ENCODE measurements at places on chromosomes 11 and 22.

- DNase-seq: no peak
Observed at GRCh38 chr11:64157631-64158394, 8.1 kb downstream of the MACROD1 start.

DNA sequence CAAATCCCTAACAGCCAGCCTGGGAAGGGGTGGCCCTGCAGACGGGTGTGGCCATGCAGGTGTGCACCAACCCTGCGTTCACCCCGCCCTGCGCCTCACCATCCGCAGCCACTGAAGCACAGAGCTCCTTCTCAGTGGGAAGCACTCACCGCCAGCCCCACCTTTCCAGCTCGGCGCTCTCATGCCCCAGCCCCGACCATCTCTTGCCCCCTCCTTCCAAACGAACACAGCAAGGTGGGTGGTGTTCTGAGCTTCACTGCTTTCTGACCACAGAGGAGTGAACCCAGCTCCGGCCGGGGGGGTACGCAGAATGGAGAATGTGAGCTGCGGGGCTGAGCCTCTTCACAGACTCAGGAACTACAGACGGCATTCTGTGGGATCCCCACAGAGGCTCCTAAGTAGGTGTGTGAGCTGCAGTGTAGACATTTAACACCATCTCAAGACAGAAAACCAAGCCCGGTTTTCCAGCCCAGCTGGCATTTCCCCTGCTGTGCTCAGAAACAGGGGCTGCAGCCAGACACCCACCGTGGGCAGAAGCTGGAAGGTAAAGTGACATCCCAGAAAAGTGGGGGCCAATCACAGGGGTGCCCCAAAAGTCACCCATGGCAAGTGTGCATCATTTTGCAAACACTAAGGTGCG is 88.4 kb upstream of the RTL6 start:
- DNase-seq: no peak

- DNase-seq: no peak
Observed at GRCh38 chr22:29520851-29521250, 32.7 kb downstream of the THOC5 start.

GRCh38 chr11:124954590-124954955 is 571 bp downstream of the CCDC15 start:
- no peak for DNase-seq

GRCh38 chr11:83355391-83355790 is 69.2 kb upstream of the CCDC90B start:
- DNase-seq: no peak

DNA sequence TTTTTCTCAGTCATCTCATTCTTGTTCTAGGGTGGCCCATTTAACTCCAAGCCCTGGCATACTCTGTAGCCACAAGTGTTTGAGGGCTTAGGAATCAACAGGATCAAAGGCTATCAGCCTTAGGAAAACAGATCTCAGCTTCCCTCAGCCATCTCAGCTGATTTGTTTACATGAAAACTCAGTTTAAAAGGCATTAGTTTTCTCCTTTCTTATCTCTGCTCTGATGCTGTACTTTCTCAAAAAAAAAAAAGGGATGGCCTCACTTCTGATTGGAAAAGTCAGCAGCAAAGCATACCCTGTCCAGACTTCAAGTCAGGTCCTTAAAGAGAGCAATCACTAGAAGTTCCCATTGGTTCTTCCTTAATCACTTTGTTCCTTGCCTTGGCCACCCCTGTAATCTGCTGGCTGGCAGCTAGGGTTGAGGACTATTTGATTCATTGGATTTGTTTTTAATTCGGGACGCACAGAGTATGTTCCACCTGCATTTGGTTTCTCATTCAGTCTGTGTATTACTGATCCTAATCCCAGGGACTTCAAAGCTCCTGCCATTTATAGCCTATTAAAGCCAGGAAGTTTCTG is 102.8 kb downstream of the EXT2 start:
- DNase-seq: no peak

GRCh38 chr22:32576553-32577253 is 102.1 kb downstream of the FBXO7 start:
- DNase-seq: no peak

- no peak for DNase-seq
Observed at GRCh38 chr11:110435780-110436717, 6.3 kb downstream of the FDX1 start.

DNA sequence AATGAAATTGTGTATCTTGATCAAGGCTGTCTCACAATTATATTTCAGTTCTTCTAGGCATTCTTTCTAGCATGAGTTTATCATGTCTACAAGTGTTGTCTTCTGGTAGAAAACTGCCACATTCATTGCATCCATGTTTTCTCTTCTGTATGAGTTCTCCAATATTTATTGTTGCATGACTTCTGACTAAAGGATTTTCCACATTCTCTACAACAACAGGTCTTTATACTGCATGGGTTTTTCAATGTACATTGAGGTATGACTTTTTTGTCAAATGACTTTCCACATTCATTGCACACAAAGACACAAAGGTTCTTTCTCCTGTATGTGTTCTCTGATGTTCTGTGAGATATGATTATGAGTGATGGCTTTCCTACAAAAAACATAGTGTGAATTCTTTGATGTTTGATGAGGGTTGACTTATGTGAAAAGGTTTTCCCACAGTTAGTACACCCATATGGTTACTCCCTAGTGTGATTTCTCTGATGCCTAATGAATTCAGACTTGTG is 890.6 kb upstream of the CNTN5 start:
- DNase-seq: no peak

All from CD4-positive, alpha-beta T cell treated with Interferon alpha-2 for 1 hour (primary cell).